ENCODE measurements at places on chromosomes 16 and 17.

DNA sequence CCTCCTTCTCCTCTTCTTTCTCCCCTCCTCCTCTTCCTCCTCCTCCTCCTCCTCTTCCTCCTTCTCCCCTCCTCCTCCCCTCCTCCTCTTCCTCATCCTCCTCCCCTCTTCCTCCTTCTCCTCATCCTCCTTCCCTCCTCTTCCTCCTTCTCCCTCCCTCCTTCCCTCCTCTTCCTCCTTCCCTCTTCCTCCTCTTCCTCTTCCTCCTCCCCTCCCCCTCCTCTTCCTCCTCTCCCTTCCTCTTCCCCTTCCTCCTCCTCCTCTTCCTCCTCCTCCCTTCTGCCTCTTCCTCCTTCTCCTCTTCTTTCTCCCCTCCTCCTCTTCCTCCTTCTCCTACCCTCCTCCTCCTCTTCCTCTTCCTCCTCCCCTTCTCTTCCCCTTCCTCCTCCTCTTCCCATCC lies 5.1 kb upstream of the PITPNM3 start:
- DNase-seq, result no peak

- no peak for DNase-seq
Measured at GRCh38 chr16:10541366-10541765, 39.0 kb downstream of the EMP2 start.

- no peak for DNase-seq
Measured at GRCh38 chr16:30521873-30522641, 4.3 kb downstream of the ZNF768 start.

GRCh38 chr17:65085397-65085796 lies 28.9 kb upstream of the GNA13 start:
- no peak for DNase-seq

GRCh38 chr17:33560871-33561270 lies 267.8 kb upstream of the ASIC2 start:
- no peak for DNase-seq

DNA sequence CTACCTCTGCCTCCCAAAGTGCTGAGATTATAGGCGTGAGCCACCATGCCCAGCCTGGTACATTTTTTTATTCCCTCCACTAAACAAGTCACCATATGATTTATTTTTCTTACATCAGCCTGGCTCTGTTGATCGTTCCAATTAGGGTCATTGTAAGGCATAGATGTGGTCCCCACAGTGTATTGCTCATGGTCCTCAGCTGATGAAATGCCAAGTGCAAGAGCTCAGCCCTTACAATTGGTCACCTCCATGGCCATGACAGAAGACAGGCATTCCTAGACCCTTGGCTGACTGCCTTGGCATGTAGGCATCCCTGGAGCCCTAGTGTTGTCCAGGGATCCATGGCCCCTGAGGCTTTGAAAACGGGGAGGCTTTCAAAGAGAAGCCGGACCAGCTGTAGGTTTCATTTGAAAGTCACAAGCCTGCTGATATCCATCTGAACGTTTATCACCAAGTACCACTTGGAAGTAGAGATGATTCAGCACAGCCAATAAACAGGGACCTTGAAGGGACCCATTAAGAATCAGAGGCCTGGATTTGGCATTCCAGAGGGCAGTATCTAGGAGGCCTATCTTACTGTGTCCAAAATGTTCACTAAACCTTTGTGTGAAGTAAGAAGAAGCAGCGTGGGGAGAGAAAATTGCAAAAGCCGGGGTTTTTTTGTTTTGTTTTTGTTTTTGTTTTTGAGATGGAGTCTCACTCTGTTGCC lies 20.6 kb upstream of the PRKCA start:
- no peak for DNase-seq

- DNase-seq, result no peak
Measured at GRCh38 chr17:7203391-7203790, 16.2 kb downstream of the DLG4 start.

DNA sequence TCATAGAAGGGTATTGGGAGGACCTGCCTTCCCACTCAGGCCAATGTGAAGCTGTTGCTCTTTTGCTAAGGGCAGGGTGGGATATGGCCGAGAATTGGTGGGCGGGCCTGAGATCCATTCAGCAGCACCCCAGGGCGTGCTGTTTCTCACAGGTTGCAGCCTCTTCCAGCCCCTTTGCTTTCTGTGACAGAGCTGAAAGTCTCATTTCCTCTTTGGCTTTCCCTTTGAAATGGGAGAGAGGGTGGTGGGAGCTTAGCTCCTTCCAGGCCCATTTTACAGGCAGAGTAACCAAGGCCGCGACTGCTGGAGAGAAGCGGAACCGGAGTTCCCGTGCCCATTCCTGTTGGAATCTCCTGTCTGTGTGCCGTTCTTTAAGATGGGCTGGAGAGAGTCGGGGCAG lies 183.0 kb downstream of the RAB11FIP4 start:
- no peak for DNase-seq

DNA sequence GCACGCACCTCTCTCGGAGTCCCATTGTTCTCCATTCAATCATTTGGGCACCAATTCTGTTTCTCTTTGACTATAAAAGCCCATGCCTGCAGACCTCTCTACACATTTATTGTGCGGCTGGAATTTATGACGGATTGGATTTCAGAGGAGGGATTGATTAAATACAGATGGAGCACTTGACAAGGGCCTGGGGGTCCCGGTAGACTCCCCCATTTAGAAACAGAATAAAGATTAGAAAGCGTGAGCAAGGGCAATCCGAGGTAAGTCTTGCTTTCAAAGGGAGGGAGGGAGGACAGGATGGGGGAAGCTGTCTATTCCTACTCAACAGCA lies 15.1 kb upstream of the PITPNM3 start:
- DNase-seq, result no peak

GRCh38 chr17:80955671-80956280 lies 35.9 kb upstream of the CHMP6 start:
- no peak for DNase-seq

DNA sequence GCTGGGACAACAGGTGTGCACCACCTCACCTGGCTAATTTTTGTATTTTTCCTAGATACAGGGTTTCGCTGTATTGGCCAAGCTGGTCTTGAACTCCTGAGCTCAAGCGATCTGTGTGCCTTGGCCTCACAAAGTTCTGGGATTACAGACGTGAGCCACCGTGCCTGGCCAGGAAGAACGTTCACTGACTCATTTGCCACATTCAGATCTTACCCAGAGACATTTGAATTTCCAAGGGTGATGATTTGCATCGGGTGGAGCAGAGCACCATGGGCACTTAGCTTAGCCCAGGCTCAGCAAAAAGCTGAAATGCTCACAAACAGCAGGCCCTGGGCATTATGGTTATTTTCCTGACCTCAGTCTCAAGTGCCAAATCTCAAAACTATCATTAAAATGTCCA lies 14.5 kb upstream of the ADORA2B start:
- no peak for DNase-seq

GRCh38 chr17:44122816-44123355 lies 555 bp downstream of the HDAC5 start:
- no peak for DNase-seq

DNA sequence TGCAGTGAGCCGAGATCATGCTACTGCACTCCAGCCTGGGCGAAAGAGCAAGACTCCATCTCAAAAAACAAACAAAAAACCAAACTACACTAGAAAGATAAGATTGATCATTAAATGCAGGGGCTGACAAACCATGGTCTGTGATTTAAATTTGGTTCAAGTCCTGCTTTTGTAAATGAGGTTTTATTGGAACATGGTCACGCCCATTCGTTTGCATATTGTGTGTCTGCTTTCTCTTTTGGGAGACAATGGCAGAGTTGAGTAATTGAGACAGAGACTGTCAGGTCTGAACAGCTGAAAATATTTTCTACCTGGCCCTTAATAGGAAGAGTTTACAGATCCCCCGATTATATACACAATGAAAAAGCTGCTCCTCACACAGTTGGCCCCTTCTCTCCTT lies 235.5 kb upstream of the EEF2KMT start:
- no peak for DNase-seq

- DNase-seq, result no peak
Measured at GRCh38 chr17:45940826-45941225, 46.5 kb downstream of the MAPT start.

- no peak for DNase-seq
Measured at GRCh38 chr16:3915426-3916260, 35.1 kb upstream of the CREBBP start.

DNA sequence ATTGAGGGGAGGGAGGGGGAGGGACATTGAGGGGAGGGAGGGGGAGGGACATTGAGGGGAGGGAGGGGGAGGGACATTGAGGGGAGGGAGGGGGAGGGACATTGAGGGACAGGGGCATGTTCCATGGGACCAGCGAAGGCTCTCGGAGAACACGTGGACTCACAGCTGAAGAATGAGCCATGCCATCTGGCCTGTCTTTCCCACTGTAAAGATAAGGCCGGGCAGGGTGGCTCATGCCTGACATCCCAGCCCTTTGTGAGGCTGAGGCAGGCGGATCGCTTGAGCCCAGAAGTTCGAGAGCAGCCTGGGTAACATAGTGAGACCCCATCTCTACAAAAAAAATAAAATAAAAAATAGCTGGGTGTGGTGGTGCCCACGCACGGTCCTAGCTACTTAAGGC lies 32.5 kb downstream of the RPH3AL start:
- no peak for DNase-seq

DNA sequence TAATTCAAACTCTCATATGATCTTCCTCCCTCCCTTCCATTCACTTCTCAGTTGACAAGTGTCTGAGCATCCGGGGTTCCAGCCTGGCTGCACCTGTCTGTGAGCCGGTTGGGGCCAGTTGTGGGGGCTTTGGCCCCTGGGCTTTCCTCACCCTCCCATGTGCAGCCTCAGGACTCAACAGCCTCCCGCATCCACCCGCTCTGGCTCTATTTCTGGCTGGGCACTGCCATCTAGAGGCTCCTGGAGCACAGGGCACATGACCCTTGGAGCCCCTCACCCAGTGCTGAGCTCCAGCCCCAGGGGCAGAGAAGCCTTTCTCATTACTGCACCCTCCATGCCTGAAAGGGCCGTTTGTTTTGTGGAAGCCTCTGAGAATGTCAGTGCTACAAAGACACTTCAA lies 43.3 kb downstream of the HAPSTR1 start:
- peak; percentile 37 for DNase-seq

GRCh38 chr17:59643159-59644140 lies 23.8 kb downstream of the CLTC start:
- DNase-seq, result no peak

DNA sequence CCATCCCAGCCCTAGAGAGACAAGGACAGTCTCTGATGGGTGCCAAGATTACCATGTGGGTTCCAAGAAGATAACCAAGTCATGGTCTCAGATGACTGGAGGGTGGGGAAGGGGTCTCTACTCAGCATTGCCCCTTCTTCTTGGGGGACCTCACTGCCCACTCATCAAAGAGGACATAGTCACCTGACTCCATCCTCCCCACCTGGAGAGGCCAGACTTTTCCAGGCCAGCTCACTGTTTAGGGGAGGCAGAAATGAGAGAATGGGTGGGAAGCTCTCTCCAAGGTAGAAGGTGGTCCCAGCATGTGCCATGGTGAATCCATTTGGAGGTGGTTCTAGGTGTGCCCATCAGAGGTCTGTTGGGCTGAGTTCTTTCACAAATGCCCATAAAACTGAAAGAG lies 20.7 kb upstream of the IL21R start:
- no peak for DNase-seq

DNA sequence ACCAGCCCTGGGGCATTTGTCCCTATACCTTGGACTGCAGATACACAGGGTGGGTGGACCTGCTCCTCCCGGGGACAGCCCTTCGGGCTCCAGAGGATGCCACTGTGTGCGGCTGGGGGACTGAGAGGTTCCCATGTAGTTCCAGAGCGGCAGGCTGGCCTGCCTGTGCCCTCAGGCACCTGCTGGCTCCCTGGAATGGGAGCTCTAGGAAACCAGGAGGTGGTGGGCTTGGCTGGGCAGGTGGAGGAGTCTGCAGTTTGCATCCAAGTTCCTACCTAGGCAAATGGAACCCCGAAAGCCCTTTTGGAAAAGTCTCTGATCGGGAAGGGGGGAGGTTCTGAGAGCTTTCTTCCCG lies 982 bp downstream of the DBNDD1 start:
- DNase-seq, result no peak

- no peak for DNase-seq
Measured at GRCh38 chr17:3981455-3981854, 17.2 kb upstream of the ATP2A3 start.

DNA sequence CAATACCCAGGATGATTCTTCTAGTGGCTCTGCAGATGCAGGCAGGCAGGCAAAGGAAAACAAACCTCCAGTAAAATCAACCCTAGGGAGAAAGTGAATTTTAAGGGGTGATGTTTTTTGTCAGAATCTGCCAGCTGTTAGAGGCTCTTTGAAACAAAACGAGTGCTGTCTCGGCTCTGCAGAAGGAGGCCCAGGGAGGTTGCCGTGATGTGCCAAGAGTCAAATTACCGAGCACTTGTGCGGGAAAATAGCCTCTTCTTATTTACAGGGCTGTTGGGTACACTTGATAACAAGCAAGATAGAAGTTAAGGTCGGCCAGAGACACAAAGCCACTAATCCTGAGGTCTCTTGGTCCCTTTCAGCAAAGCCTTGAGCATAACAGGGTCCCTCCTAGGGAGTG lies 68.9 kb upstream of the EEF2KMT start:
- DNase-seq, result no peak

Data from H54 (cell line).